ENCODE measurements at places on chromosomes 6 and 20. TPM values are rescaled to one million over a fixed set of nuclear protein-coding genes. Genes with fewer than 3 reads are reported as not detected.

Gene SNX14
- 99.9 TPM for total RNA-seq

Gene RAD21L1
- total RNA-seq: 0.07 TPM

Gene DEFB132
- total RNA-seq: not detected

Gene TCF15
- total RNA-seq: not detected

DNA sequence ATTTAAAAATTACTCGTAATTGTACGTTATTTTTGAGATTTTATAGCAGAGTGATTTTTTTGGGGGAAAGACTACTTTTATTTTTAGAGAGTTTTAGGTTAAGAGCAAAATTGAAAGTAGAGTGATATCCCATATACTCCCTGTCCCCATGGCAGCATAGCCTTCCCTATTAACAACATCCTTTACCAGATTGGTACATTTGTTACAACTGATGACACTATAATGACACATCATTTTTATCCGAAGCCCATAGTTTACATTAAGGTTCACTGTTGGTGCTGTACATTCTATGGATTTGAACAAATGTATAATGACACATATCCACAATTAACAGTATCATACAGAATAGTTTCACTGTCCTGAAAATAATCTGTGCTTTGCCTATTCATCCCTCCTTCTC is 1126.4 kb upstream of the CITED2 start:
- no peak for DNase-seq

DNA sequence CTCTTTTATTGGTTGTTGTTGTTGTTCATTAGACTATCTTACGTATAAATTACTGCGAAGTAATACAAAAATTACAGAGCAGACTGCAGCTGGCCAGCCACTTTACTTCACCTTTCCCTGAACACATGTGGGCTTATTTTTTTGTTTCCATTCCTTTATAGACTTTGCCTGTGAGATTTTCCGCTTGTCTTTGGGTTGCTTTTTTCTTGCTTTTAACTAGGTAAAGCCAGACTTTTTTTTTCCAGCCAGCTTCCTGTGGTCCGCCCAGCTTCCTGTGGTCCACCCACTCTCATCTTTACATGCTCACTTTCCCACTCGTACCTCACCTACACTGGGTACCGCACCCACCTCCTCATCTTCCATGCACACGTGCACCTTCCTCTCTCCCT is 79.0 kb downstream of the IPCEF1 start:
- DNase-seq: no peak

- no peak for DNase-seq
These were observed 8.3 kb upstream of the TIAM2 start for GRCh38 chr6:154986787-154987235.
